Heart right ventricle (tissue), 16 donors: ENCODE measurements at places on chromosomes 3 and 15. TPM values are rescaled to one million over a fixed set of nuclear protein-coding genes. Genes with fewer than 3 reads are reported as not detected.

DNA sequence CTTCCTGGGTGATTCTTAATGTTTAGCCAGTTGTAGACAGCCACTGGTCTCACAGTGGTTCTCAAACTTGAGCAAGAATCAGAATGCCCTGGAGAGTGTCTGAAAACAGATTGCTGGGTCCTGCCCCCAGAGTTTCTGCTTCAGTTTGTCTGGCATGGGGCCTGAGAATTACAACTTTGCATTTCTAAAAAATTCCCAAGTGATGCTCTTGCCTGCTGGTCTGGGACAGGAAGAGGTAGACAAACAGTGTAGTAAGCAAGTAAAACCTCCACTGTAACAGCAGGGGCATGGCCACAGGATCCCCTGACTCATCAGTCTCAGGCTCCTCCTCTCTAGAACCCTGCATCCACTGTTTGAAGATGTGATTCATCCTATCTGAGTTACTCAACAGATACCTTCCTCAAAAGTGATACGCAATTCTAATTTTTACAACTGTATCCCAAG, 36.5 kb downstream of the DZIP1L start:
- DNase-seq = no peak

DNA sequence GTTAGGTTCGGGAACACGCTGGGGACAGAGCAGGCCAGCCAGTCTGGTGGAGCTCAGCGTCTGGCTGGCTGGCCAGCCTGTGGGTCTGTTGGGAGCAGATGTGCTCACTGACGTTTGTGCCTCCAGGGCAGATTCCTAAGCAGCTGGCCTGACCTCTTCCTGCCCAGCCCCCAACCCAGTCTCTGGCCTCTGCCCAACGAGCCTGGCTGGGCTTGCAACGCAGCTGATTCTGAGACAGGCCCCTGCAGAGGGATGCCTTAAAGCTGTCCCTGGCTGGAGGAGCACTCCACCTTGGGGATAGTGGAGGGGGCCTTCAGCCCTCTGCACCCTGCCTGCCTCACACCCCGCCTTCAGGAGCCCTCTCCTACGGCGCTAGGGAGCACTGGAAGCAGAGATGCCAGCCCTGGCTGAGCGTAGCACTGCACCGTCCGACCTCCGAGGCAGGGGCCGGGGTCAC, 46.0 kb downstream of the KLF13 start:
- DNase-seq = peak; percentile 89

DNA sequence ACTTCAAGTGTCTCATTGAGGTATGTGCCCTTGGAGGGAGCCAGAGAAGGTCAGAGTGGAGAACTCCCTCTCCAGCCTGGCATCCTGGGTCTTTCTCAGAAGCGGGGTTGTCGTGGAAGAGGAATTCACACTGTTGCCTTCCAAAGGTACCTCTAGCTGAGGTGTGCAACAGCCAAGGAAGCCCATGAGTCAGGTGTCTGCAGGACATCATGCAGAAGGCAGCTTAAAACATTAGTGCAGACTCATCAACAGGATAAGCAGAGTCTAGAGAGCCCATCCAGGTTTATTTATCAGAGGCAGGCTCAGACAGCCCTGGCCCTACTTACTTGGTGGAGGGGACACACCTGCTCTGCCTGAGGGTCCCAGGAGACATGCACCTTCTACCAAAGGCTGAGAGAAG, 95.6 kb upstream of the TPM1 start:
- no peak for DNase-seq

DNA sequence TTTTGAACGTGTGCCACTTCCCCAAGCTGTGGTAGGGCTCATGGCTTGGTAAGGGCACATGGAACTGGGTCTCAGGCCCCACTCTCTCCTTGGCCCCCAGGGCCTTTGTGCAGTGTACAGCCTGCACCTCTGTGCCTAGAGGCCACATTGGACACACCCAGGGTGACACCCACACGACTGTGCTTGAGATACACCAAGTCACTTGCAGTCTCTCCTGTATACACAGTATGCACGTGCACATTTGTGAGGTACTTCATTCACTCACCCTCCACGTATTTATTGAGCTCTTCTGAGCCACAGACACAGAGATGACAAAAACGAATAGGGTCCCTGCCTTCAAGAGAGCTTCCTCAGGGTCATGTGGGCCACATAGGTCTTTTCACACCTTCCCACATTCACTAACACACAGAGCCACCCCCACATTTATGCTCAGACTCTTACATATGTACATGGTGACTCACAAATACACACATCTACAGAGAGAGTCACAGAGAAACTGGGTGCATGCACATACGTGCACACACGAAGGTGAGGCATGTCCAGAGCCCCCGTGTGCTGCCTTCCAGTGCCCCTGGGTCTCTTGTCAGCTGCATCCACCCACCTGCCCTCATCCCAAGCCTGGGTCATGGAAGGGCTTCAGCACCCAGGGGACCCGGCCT, 9.8 kb upstream of the TMEM115 start:
- no peak for DNase-seq

DNA sequence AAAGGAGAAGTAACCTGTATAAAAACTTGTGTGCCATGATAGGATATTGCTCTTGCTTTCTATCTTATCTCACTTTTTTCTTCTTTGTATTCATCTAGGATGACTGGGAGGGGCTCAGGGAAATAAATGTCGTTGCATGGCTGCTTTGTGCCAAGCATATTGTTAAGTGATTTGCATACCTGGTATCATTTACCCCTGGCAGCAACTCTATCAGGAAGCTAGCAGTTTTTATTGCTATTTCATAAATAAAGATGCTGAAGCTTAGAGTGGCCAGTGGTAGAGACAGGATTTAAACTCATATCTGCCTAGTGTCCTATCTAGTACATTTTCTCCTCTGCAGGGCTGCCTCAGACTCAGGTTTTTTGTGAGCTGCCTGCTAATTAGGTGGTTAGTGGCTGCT, 253.3 kb downstream of the PTPRG start:
- DNase-seq = no peak

DNA sequence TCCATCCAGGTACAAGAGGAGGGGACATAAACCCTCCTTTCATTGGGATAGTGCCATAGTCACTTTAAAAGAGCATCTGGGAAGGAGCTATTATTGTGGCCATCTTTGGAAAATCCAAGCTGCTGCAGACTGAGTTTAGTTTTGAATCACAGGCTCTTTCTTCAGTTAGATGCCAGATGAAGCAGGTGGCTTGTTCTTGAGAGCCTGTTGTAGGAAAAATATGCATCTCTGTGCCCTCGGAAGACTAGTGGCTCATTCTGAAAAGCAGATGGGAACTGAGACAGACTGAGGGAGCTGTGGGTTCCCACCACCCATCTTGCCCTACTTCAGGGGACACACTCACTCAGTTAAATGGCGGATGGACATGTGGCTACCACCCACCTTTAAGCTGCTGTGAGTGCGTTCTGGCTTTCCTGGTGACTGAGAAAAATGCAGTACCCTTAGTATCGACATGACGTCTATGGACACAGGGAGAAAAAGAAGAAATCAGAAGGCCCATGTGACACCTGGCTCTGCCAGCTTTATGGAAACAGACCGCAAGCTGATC, 50.2 kb downstream of the RARB start:
- no peak for DNase-seq

GRCh38 chr3:42149975-42150374, 58.8 kb downstream of the TRAK1 start:
- DNase-seq = no peak

- no peak for DNase-seq
These were observed 233.4 kb downstream of the CACNA2D3 start for GRCh38 chr3:54355800-54356199.

- DNase-seq = no peak
These were observed 126.8 kb downstream of the BDH1 start for GRCh38 chr3:197428952-197429351.

DNA sequence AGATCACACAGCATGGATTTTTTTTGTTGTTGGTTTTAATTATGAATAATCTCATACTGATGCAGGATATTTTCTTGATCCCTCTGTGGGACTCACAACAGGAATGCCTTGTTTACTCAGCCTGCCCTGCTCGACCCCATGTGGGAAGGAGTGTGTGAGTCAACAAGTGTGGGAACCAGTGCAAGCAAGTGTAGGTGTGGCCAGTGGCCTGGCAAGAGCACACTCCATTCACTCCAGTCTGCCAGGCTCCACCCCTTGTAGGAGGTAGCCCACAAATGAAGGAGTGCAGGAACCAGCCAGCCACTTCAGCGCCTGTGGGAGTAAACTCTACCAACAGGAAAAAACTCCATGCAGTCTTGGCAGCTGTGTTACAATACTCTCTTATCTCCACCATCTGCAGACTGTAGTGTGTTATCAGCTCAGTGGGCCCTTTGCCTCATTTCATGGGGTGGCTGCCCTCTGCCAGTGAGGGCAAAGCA, 393.6 kb downstream of the OTOL1 start:
- no peak for DNase-seq

DNA sequence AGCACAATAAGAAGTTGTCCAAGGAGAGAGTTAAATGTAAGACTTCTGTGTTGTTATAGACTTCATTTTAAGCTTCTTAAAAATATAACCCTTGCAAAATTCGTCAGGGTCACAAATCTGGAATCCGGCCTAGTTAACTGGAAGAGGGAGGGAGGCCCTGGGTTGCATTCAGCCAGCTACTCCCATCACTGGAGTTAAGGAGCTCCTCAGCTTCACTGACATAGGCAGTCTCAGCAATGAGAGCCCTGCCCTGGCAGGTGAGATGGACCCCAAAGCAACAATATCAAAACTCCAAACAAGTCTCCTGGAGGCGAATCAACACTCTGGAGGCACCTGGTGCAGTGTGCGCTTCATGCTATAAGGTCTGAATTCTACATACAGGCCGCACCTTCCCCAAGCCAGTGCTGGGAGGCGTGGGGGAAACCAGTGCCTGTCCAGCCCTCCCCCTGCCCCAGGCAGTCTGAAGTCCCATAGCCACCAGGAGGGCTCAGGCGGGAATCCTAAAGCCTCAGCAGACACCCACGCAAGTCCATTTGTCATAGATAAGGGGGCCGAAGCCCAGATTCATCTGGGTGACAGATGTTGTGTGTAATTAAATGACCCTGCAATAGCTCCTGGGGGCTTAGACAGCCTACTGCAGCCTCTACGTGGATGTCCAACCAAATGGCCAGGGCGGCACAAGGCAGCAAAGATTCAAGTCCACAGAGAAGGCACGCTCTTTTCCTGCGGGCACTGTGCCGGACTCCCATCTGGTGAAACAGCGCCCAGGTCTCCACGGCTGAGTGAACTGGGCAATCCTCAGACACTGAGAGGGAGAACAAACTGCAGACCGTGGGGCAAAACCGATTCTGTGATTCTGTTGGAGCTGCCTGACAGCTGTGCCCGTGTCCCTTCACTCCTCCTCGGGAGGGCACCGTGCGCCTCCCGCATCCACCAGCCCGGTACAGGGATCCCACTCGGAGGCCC, 64.9 kb downstream of the ATP10A start:
- no peak for DNase-seq

DNA sequence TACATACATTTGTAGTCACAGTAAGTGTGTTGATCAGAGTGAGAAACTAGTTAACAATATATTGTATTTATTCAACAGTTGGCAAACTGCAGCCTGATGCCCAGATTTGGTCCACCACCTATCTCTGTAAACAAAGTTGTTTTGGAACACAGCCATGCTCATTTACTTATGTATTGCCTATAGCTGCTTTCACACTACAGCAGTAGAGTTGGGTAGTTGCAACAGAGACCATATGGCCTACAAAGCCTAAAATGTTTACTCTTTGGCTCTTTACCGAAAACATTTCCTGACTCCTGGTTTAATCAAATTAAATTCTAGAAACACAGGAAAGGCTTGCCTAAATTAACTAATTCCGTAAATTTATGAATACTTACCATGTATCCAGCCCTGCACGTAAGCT, 39.4 kb downstream of the CMC1 start:
- no peak for DNase-seq

GRCh38 chr3:191373327-191373726, 43.0 kb upstream of the UTS2B start:
- DNase-seq = no peak

- DNase-seq = no peak
These were observed 608.2 kb upstream of the CCDC54 start for GRCh38 chr3:106768941-106769480.

DNA sequence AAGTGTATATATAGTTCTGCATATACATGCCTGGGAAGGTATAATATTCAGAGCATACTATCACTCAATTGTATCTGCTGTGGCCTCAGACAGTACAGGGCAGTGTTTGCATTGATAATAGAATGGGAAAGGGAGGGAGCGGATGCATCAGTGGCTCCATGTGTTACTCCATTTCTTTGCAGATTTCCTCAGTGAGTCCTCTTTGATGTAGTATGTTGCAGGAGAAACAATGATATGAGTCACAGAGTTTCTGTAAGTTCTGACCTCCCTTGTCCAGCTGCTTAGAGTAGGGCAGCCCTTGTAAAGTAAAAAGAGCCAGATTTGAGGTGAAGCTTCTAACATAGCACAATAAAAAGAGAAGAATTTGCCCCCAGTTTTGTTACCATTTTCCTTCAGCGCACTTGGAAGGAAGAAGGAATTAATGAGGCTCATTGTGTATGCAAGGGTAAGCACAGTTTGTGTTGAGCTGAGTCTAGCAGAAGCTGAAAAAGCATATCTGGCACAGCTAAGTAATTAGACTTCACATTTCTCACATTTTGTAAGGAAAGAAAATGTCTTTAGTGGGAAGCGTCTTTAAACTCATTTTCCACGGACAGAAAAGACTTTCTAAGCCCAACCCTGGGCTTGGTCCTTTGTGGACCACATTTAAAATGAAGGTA, 555.8 kb upstream of the IL12A start:
- DNase-seq = no peak

GRCh38 chr3:179750720-179751328, 98.0 kb downstream of the USP13 start:
- DNase-seq = no peak

GRCh38 chr15:59420986-59421618, 16.9 kb upstream of the FAM81A start:
- no peak for DNase-seq

GRCh38 chr3:25381083-25381482, 47.0 kb upstream of the RARB start:
- DNase-seq = no peak

GOLGA6L4 gene
- 1.5 TPM for total RNA-seq

HHATL gene
- total RNA-seq = 759 TPM

AMT gene
- 34.3 TPM for total RNA-seq

SI gene
- not detected for total RNA-seq

TMEM87A gene
- total RNA-seq = 25.7 TPM
